ENCODE measurements at places on chromosomes 5 and 9. TPM values are rescaled to one million over a fixed set of nuclear protein-coding genes. Genes with fewer than 3 reads are reported as not detected.

GRCh38 chr9:83992407-83992806 is 11.8 kb downstream of the RMI1 start:
- H3K4me3 ChIP-seq, result no peak overlapping the region
- H3K27ac ChIP-seq, result no peak overlapping the region
- no peaks in the 10 kb centered on the region for H3K36me3 ChIP-seq

Gene TEK
- 7.4 TPM for total RNA-seq

DNA sequence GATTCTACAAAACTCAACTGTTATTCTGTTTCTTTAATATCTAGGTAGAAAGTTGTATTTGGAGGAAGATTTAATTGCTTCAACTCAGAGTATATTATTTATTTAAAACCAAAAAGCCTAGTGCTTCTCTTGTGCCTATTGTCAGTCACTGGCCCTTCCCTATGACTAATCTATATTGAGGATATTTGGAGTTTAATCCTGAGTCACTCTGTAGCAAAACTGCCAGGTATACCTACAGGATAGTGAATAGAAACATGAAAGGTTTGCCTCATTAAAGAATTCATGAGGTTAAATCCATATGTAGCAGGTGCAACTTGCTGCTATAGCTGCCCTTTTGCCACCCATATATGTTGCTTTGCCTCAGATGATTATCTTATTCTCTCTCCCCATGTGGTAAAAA is 15.1 kb downstream of the PLK2 start:
- no peaks in the 10 kb centered on the region for H3K36me3 ChIP-seq
- H3K27ac ChIP-seq, result no peak overlapping the region
- H3K4me3 ChIP-seq, result no peak overlapping the region

Gene HK3
- total RNA-seq, result 2.1 TPM

Gene PCDHB9
- total RNA-seq, result not detected

Gene CD14
- total RNA-seq, result 46.7 TPM

DNA sequence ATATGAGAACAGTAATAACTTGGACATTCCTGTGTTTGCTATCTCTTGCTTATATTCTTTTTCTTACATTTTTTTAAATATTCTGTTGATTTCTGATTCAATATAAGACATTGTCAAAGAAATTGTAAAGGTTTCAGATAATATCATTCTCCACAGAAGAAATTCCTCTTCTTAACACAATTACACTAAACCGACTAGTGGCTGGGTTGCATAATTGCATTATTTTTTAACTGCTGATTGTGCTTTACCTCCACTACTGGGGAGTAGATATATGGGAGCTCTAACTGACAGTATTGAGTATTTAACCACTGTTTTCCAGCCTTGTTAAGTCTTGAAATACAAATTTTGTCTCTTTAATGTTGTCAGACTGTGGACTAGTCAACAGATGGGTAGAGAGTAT is 723.8 kb upstream of the EDIL3 start:
- H3K4me3 ChIP-seq, result no peak overlapping the region
- H3K27ac ChIP-seq, result no peak overlapping the region
- no peaks in the 10 kb centered on the region for H3K36me3 ChIP-seq
- DNase-seq, result no peak
- H3K27me3 ChIP-seq, result no peaks in the 10 kb centered on the region
- no peaks in the 10 kb centered on the region for H3K4me1 ChIP-seq

- no peak overlapping the region for H3K27ac ChIP-seq
- H3K27me3 ChIP-seq, result no peaks in the 10 kb centered on the region
- H3K4me1 ChIP-seq, result no peaks in the 10 kb centered on the region
- no peak for DNase-seq
- H3K36me3 ChIP-seq, result no peaks in the 10 kb centered on the region
- no peak overlapping the region for H3K4me3 ChIP-seq
These were observed 347.3 kb upstream of the ZNF608 start for GRCh38 chr5:125093776-125094175.

GRCh38 chr9:37028420-37029031 is 5.5 kb downstream of the PAX5 start:
- no peak for DNase-seq
- no peaks in the 10 kb centered on the region for H3K36me3 ChIP-seq
- H3K4me3 ChIP-seq, result no peak overlapping the region
- H3K27me3 ChIP-seq, result peaks cover 100% of the 10 kb centered on the region
- peaks cover 36% of the 10 kb centered on the region for H3K4me1 ChIP-seq

Gene PCDHA1
- not detected for total RNA-seq
